ENCODE measurements at places on chromosomes 16 and 17. TPM values are rescaled to one million over a fixed set of nuclear protein-coding genes. Genes with fewer than 3 reads are reported as not detected.

GRCh38 chr17:49846938-49847712 lies 744 bp downstream of the TAC4 start:
- DNase-seq = no peak

DNA sequence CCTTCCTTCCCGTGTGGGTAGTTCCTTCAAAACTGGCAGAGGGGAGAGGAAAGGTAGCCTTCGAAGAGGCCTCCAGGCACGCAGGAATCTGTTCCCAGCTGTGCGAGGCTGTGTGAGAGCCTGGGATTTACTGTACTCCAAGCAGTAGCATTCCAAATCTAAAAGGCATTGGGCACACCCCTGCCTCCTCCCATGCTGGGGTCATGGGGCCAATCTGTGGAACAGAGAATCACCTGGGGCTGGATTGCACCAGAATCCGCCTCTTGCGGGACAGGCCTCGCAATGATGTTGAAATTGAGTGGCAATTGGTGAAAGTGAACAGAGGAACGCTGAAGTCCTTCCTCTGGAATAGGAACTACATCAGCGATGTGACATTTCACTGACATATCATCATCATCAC lies 72.5 kb upstream of the IRX3 start:
- DNase-seq = no peak

GRCh38 chr16:24855678-24856077 lies 9.9 kb downstream of the SLC5A11 start:
- DNase-seq = no peak

Gene KRTAP17-1
- polyA plus RNA-seq = not detected

Gene VAT1L
- 4.7 TPM for polyA plus RNA-seq
